Stimulated activated CD4-positive, alpha-beta T cell treated with anti-CD3 and anti-CD28 coated beads, Interleukin-1b, Interleukin-23, amount 100 ng/mL, for 1 hour (primary cell): ENCODE measurements at places on chromosomes 12 and 14.

DNA sequence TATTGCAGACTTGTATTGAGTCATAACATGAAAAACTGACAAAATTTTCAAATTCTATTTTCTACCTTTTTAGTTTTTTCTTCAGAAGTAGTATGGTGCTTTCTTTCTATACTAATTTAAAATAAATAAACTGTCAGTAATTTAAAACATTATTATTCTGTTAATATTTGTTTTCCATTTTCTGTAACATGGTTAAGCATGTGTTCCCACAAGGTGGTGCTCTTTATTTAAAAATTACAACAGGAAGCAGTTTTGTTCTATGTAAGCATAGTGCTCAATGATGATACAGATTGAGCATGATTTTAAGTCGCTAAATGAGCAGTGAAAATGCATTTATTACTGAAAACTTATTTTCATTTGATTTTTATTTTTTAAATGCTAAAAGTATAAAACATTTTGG lies 114.6 kb downstream of the PPFIA2 start:
- DNase-seq, result no peak

GRCh38 chr14:101755591-101756324 lies 5.8 kb upstream of the PPP2R5C start:
- DNase-seq, result no peak

DNA sequence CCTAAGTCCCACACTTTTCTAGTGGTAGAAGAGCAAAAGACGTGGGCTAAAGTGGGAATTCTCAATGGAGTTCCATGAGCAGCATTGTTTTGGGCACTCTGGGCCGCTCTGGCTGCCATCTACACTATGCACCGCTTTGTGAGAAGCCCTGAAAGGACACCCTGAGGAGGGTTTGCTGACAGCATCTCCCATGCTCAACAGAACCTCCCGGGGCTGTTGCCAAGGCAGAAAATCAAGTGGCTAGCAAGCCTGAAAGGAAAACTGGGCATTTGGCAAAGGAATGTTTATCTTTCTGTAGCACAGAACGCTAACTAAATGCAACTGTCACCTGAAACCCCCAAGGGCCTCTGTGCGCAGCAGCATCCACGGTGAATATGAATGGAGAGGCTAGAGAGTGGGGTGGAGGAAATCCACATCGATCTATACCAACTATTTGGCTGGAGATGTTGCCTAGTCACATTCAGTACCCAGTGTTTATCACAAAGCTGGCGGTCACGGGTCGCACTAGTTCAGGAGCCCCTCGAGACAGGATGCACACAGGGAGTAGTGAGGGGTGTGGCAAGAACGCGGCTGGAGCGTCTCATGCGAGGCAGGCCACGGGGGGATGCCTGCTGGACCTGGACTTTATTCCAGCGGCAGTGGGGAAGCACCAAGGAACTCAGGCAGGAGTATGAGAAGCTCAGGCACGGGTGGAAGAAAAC lies 14.2 kb downstream of the APPL2 start:
- DNase-seq, result no peak

DNA sequence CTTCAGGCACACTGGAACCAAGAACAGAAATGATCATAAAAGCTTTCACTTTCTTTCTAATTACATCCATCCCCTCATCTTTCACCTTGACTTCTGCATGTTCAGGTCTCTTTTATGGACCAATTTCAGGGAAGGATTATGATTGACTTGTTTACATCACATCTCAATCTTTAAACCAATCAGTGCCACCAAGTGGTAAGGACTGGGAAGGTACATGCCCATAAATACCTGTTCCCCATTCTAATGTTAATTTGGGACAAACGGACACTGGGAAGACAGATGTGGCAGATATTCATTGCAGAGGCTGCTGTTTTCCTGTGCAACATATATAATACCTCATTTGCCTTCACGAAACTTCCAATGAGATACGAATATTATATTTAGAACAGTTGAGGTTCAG lies 978.1 kb downstream of the GALC start:
- no peak for DNase-seq

DNA sequence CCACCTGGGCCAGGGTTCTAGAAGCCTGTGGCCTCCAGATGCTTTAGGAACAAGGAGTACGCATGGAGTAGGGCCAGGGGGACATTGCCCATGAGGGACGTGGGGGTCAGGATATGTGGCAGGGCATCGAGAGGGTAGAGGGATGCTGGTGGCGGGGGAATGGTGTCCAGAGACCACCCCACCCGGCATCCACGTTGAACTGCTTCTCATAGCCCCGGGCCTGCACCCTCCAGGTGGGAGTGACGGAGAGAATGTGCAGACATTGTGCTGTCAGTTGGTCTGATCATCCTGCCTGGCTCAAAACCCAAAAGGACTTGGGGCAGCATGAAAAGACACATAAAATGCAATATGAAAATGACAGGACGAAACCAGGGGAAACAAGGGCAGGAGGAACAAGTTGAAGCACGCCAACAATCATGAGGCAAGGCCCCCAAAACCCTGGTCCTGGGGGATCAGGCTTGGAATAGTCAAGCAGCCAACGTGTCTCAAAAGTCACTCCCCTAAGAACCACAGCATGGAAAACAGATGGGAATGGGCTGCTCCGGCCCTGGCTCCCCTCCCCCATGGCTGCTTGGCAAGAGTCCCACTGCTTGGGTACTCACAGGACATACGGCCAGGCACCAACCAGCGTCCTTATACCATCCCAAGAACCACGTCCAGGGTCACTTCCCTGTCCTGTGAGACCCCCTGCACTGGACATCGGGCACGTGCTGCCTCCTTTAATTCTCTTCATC lies 117.9 kb downstream of the DICER1 start:
- DNase-seq, result no peak

DNA sequence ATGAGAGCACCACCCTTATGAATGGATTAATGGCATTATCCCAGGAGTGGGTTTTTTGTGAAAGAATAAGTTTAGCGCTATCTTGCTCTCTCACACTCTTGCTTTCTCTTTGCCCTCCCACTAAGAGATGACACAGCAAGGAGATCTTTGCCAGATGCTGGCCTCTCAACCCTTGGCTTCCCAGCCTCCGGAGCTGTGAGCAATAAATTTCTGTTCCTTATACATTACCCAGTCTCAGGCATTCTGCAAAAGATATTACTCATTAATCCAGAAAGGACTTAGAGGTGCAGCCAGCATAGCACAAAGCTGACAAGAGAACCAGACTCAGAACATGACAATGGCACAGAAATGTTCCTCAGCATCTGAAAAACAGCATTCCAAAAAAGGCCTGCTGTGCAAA lies 190.6 kb downstream of the ITPR2 start:
- no peak for DNase-seq

DNA sequence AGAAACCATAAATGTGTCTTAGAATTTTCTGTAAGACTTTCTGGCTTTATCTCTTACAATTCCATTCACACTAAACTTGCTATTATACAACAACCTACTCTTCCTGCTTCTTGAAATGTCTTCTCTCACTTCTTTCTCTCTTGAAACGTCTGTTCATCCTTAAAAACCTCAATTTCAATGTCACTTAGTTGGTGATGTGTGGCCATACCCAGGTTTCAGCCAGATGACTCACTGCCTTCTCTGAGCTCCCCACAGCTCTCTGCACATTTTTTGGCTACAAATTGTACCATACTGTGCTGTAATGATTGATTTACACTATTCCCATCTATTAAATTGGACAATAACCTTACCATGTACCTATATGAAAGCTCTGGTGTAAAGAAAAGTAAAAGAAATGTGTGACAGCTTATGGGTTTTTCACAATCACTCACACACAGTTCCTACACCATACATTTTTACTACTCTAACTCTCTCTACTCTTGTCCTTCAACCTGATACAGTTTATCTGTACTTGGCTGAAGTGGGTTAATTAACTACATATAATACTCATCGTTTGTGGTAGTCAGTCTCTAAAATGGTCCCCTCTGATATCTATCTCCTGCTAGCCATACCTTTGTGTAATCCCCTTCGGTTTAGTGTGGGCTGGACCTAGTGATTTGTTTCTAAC lies 222.1 kb downstream of the NELL2 start:
- no peak for DNase-seq

GRCh38 chr12:100234166-100234565 lies 32.7 kb downstream of the DEPDC4 start:
- no peak for DNase-seq

DNA sequence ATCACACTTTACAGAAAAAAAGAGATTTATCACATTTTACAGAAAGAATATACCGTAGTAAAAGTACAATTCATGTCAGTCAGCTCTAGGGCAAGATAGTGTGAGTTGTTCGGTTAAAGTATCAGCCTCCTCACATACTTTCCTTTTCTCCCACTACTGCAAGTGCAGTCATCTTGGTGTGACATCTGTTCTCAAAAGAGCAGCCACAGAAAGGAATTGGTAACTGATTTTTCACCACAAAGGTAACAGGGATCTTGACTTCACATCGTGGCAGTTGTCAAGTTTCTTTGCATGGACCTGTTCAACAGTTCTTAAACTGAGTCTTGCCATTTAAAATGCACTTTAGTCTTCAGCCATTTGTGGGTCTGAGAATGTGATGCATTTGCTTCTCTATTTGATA lies 5.0 kb upstream of the E2F7 start:
- DNase-seq, result no peak

DNA sequence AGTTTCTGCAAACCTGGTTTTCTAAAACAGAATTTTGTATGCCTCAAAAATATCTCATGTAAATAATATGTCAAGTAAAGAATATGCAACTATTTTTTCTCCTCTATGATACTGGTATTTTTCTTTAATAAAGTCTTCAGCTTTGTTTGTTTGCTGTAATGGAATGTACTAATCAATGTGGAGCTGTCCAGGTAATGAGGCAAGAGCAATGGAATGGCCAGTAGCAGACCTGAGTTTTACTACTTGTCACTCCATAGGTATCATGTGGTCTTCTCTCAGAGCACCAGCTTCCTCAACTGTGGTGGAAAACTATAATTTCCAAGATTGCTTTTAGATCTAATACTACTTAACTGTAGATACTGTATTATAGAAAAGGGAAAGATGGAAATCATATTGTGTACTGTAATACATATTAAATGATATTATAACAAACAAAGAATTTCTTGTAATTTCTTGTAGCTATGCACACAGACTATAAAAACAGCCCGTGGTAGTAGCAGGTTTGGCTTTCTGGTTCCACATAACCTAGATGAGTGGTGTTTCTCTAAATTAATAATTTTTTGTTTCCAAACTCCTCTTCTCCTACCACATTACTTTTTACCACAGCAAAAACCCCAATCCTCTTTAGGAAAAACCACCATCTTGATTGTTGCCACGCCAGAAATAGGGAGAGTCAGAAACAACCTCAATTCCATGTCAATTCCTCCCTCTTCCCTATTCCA lies 70.6 kb downstream of the KIF21A start:
- no peak for DNase-seq

DNA sequence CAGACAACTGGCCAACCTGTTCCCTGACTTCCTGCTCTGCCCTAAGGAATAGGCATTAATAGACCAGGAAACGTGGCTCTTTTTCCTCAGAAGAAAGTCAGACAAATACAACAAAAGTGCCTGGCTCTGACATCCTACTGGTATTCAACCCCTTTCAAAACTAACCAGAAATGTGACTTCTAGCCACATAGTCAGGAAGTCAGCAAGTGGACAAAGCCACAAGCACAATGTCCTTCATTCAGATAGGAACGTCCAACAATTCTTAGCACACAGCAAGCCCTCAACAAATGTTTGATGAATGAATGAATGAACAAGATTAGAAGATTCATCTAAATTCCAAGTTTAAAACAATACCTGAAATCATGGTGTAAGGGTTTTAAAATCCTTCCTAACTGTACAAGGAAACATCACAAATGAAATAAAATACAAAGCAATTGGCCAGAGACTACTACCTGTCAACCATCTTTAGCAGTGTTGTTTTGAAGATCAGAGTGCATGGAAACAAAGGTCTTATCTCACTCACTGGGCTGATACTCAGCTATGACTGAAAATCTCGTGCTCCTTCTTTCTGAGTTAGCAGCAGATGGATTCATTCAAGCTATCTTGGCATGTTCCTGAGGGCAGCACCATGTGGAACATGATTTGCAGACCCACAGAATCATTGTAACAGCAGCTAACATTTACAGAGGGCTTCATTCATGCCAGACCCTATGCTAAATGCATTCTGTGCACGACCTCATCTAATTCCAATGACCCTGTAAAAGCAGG lies 16.5 kb downstream of the APPL2 start:
- DNase-seq, result no peak

DNA sequence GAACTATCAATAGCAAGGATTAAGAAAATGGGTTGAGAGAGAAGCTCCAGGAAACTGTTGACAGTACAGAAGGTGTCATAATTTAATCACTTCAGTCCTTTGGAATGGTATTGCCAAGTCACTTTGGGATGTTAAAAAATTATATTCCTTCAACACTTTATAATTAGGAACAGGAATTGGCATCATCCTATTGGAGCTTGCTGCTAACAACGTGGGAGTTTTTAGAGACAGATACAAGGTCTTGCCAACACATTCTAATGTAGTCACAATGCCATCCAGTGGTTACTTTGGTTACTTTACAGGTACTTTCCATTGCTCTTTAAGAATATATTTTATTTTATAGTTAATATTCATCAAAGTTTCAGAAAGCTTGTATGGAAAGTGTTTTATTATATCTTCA lies 310.1 kb downstream of the SYT1 start:
- no peak for DNase-seq

DNA sequence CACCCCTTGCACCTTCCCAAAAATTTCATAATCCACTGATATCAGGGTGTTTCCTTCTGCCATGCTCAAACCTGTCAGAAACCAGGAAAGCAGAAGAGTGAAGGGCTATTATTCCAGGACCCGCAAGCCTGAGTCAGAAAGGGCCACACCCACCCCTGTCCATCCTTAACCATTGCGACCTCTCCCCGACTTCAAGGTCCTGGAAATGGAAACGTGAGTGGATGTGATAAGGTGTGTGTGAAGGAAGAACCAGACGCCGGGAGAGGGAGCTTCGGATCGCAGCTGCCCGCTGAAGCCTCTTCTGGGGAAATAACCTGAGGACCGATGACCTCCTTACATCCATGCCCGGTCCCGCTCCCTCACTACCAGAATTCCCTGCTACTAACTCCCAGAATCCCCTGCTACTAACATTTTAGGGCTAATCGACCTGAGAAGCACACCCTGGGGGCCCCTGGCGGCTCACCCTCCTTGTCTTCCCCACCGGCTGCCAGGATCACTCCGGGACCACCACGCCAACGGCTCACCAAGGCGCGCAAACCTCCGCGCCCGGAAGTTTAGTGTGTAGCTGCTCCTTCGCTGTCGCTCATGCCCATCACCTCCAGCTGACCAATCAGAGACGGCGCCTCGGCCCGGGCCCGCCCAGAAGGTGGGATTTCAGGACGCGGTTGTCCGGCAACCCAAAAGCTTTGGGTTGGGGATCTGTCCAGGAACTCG lies at the start of gene ACYP1:
TSS of gene ACYP1 (minus strand) at position 534 of the 714 bp plus-strand sequence. CDS start at position 63, 471 bp downstream.
- peak; percentile 70 for DNase-seq
